ENCODE measurements at places on chromosomes 12 and 14. TPM values are rescaled to one million over a fixed set of nuclear protein-coding genes. Genes with fewer than 3 reads are reported as not detected.
A peak's percentile ranks its signal among the peaks of the same experiment; 100 is the strongest.

- no peak overlapping the region for H3K27ac ChIP-seq
- H3K4me1 ChIP-seq: no peaks in the 10 kb centered on the region
- H3K4me3 ChIP-seq: no peak overlapping the region
These were observed 132.9 kb upstream of the SSTR1 start for GRCh38 chr14:38074754-38075153.

DNA sequence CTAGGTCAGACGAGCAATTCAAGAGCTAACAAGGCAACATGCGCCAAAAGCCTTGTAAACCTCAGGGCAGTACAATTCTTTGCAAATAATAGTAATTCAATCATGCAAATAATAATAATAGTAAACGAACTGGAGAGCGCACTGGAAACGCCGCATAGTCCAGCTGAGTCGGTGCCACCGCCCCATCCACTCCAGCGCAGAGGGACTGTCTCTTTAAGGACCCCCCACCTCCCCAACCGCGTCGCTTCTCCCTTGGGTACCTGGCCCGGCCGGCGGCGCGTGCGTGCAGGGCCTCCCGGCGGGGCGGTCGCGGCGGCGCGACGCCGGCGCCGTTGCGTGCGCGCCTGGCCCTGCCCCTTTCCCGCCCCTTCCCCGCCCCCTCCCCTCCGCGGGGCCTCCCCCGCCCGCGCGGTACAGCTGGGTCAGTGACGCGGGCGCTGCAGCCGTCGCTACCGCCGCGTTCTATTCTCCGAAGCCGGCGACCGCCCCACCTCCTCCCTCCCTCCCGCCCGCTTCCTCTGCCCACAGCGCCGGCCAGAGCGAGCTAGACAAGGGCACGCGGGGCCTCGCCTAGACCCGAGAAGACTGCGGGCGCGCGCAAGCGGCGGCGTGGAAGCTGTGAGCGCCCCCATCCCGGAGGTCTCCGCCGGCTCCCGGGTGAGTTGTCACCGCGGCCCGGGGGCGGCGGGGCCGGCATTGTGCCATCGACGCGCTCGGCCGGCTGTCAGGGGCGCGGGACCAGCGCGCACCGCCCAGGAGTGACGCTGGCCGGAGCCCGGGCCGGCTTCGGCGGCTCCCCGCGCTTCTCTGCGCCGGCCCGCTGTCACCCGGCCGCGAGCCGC is at the start of gene SUSD6:
SUSD6 (plus strand) TSS at position 425 of the 842 bp plus-strand sequence. CDS start 46,997 bp downstream, outside the sequence.
- H3K27me3 ChIP-seq: no peaks in the 10 kb centered on the region
- H3K36me3 ChIP-seq: no peaks in the 10 kb centered on the region
- peak within 1 kb of the TSS; percentile 73 for H3K4me3 ChIP-seq
- peaks cover 5% of the 10 kb centered on the region for H3K4me1 ChIP-seq
- peak within 1 kb of the TSS; percentile 99 for H3K27ac ChIP-seq

GRCh38 chr12:15520844-15521243 is 198.5 kb downstream of the PTPRO start:
- no peak overlapping the region for H3K4me3 ChIP-seq
- no peaks in the 10 kb centered on the region for H3K4me1 ChIP-seq

GRCh38 chr14:81147140-81147897 is 73.4 kb downstream of the GTF2A1 start:
- no peak overlapping the region for H3K4me3 ChIP-seq
- no peaks in the 10 kb centered on the region for H3K4me1 ChIP-seq
- DNase-seq: no peak
- no peaks in the 10 kb centered on the region for H3K27me3 ChIP-seq
- no peaks in the 10 kb centered on the region for H3K36me3 ChIP-seq
- H3K27ac ChIP-seq: no peak overlapping the region

GRCh38 chr12:52715416-52715815 is 12.1 kb upstream of the KRT77 start:
- H3K27me3 ChIP-seq: no peaks in the 10 kb centered on the region
- no peak overlapping the region for H3K4me3 ChIP-seq
- H3K4me1 ChIP-seq: peaks cover 7% of the 10 kb centered on the region

GRCh38 chr14:89651805-89652204 is 234.8 kb upstream of the FOXN3 start:
- no peak overlapping the region for H3K4me3 ChIP-seq
- H3K4me1 ChIP-seq: no peaks in the 10 kb centered on the region
- H3K36me3 ChIP-seq: no peaks in the 10 kb centered on the region
- no peak for DNase-seq
- no peaks in the 10 kb centered on the region for H3K27me3 ChIP-seq
- H3K27ac ChIP-seq: no peak overlapping the region

Gene KRT79
- total RNA-seq: not detected

Gene ZCRB1
- total RNA-seq: 27.1 TPM

Gene RPS6KL1
- total RNA-seq: 0.26 TPM

Gene CCDC198
- total RNA-seq: 0.26 TPM

Gene GPD1
- not detected for total RNA-seq

Measured in uterus (tissue), 4 donors.